ENCODE measurements at places on chromosomes 4 and X. TPM values are rescaled to one million over a fixed set of nuclear protein-coding genes. Genes with fewer than 3 reads are reported as not detected.

NWD2 gene
- total RNA-seq, result not detected

GRCh38 chr4:5711479-5712184 lies 631 bp downstream of the EVC start:
- peaks cover 16% of the 10 kb centered on the region for H3K36me3 ChIP-seq
- peak; percentile 33 for DNase-seq
- no peak overlapping the region for H3K27ac ChIP-seq

- no peak overlapping the region for H3K27ac ChIP-seq
- no peak for DNase-seq
- H3K4me3 ChIP-seq, result no peak overlapping the region
- peaks cover 2% of the 10 kb centered on the region for H3K27me3 ChIP-seq
- H3K4me1 ChIP-seq, result no peaks in the 10 kb centered on the region
Observed at GRCh38 chr4:5524446-5525299, 183.7 kb downstream of the EVC2 start.

GRCh38 chrX:22760513-22761057 lies 239.2 kb upstream of the DDX53 start:
- H3K4me3 ChIP-seq, result no peak overlapping the region
- no peaks in the 10 kb centered on the region for H3K4me1 ChIP-seq
- H3K27me3 ChIP-seq, result no peaks in the 10 kb centered on the region
- H3K36me3 ChIP-seq, result no peaks in the 10 kb centered on the region

DNA sequence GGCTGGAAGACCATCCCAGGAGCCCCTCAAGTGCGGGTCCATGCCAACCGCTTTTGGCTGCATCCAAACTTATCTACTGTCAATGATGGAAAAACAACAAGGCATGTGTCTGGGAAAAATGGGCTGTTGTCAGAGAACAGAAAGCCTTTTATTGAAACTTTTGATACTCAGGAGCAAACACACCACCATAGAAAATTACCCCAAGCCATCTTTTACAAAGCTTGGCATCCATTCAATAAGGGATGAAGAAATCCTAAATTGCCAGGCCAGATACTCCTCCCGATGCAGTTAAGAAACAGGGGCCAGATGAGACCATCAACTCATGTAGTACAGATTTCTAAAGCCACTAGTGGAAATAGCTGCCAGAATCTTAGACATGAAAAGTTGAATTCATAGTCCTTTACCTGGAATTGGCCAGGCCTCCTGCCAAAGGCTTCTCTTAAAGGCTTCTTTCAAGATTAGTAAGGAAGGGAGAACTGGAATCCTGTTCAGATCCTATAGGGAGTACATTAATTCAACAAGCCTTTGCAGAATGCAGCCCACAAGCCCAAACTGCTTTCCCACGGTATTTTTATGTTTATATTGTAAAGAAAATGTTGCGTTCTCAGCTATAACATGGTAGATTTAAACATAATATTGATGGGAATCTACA lies 145.4 kb upstream of the MAP3K15 start:
- no peaks in the 10 kb centered on the region for H3K4me1 ChIP-seq
- H3K27ac ChIP-seq, result no peak overlapping the region
- no peak for DNase-seq
- H3K27me3 ChIP-seq, result peaks cover 4% of the 10 kb centered on the region

- no peaks in the 10 kb centered on the region for H3K4me1 ChIP-seq
- H3K27ac ChIP-seq, result no peak overlapping the region
- DNase-seq, result no peak
- no peak overlapping the region for H3K4me3 ChIP-seq
- H3K36me3 ChIP-seq, result no peaks in the 10 kb centered on the region
- H3K27me3 ChIP-seq, result no peaks in the 10 kb centered on the region
Observed at GRCh38 chr4:107017443-107018343, 18.4 kb downstream of the DKK2 start.

- peaks cover 6% of the 10 kb centered on the region for H3K4me1 ChIP-seq
- H3K27ac ChIP-seq, result no peak overlapping the region
- H3K36me3 ChIP-seq, result peaks cover 12% of the 10 kb centered on the region
- no peaks in the 10 kb centered on the region for H3K27me3 ChIP-seq
Observed at GRCh38 chrX:84441143-84441542, 61.1 kb downstream of the HDX start.

C4orf46 gene
- 7.0 TPM for total RNA-seq

- H3K36me3 ChIP-seq, result peaks cover under 1% of the 10 kb centered on the region
- H3K4me3 ChIP-seq, result no peak overlapping the region
- H3K27me3 ChIP-seq, result no peaks in the 10 kb centered on the region
- H3K4me1 ChIP-seq, result no peaks in the 10 kb centered on the region
Observed at GRCh38 chrX:136021903-136022302, 36.7 kb downstream of the SLC9A6 start.

- peaks cover 11% of the 10 kb centered on the region for H3K36me3 ChIP-seq
- H3K27ac ChIP-seq, result no peak overlapping the region
- H3K27me3 ChIP-seq, result peaks cover 2% of the 10 kb centered on the region
- H3K4me3 ChIP-seq, result no peak overlapping the region
Observed at GRCh38 chr4:145161549-145161948, 18.8 kb downstream of the OTUD4 start.

GRCh38 chr4:27873596-27873995 lies 1013.0 kb downstream of the STIM2 start:
- no peak overlapping the region for H3K27ac ChIP-seq
- no peaks in the 10 kb centered on the region for H3K27me3 ChIP-seq
- no peaks in the 10 kb centered on the region for H3K4me1 ChIP-seq
- no peak for DNase-seq
- no peak overlapping the region for H3K4me3 ChIP-seq

- peaks cover 4% of the 10 kb centered on the region for H3K4me1 ChIP-seq
- H3K4me3 ChIP-seq, result no peak overlapping the region
- H3K27ac ChIP-seq, result no peak overlapping the region
- no peaks in the 10 kb centered on the region for H3K36me3 ChIP-seq
Observed at GRCh38 chrX:106891762-106892460, 11.2 kb downstream of the RIPPLY1 start.

- H3K4me3 ChIP-seq, result no peak overlapping the region
- H3K27me3 ChIP-seq, result no peaks in the 10 kb centered on the region
- H3K36me3 ChIP-seq, result no peaks in the 10 kb centered on the region
- DNase-seq, result no peak
Observed at GRCh38 chr4:154836030-154836429, 55.0 kb downstream of the RBM46 start.

GRCh38 chrX:77694491-77694890 lies 91.5 kb downstream of the ATRX start:
- no peaks in the 10 kb centered on the region for H3K4me1 ChIP-seq
- H3K36me3 ChIP-seq, result no peaks in the 10 kb centered on the region
- no peak for DNase-seq
- no peak overlapping the region for H3K4me3 ChIP-seq
- H3K27ac ChIP-seq, result no peak overlapping the region
- no peaks in the 10 kb centered on the region for H3K27me3 ChIP-seq

SPIN4 gene
- total RNA-seq, result 135 TPM

DNA sequence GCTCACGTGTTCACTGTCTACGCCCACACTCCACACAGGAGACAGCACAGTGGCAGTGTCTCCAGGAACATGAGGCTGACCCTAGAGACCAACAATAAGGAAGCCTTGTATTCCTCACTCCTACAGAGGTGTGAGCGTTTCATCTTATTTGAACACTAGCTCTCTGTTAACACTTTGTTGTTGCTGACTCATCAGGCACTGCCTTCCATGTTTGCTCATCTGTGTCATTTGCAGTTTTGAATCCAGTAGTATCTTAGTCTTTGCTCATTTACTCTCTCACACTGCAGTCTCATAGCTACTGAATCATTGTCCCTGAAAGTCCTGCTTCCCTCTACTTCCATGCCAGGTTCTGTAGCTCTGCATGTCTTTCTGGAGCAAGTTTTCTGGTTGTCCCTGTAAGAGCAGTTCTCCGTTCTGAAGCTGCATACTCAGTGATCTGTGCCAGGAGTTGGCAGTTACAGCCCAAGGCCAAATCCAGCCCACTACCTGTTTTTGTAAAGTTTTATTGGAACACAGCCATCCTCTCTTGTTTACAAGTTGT lies 80.3 kb upstream of the DCLK2 start:
- H3K36me3 ChIP-seq, result no peaks in the 10 kb centered on the region
- no peak overlapping the region for H3K27ac ChIP-seq
- no peaks in the 10 kb centered on the region for H3K4me1 ChIP-seq
- no peak for DNase-seq
- no peak overlapping the region for H3K4me3 ChIP-seq

DNA sequence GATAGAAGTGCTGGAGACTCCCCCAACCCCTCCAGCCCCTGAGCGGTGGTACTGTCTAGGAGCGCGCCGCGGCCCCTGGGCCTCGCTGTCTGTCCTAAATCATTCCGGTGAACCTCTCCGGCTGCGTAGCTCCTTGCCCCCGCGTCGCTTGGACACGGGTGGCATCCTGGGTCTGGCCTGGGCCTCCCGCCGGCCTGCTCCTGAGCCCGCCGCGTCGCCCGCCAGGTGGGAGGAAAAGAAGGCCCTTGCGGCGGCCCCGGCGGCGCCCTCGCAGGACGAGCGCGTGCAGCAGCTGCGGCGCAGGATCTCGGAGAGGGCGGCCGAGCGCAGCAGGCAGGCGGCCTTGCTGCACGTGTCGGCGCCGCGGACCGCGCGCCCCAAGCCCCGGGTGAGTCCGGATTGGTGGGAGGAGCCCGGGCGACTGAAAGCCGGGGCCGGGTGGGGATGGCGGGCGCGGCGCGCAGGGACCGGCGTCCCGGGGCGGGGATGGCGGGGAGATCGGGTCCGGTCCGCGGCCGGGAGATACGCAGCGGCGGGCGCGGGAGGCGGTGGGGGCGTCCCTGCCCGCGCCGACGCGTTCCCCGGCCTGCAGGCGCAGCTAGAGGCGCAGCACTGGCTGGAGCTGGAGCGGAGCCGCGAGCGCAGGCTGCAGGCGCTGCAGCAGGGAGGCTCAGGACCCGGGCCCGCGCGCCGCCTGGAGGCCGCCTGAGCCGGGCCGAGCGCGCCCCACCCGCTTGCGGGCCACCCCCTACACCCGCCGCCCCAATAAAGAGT lies 6.5 kb upstream of the RNF4 start:
- no peaks in the 10 kb centered on the region for H3K36me3 ChIP-seq
- H3K4me1 ChIP-seq, result no peaks in the 10 kb centered on the region
- DNase-seq, result peak; percentile 68
- H3K4me3 ChIP-seq, result peak overlapping the region; percentile 86
- H3K27me3 ChIP-seq, result peaks cover 23% of the 10 kb centered on the region
- H3K27ac ChIP-seq, result no peak overlapping the region

NEUROG2 gene
- not detected for total RNA-seq

ITIH6 gene
- 0.13 TPM for total RNA-seq

DNA sequence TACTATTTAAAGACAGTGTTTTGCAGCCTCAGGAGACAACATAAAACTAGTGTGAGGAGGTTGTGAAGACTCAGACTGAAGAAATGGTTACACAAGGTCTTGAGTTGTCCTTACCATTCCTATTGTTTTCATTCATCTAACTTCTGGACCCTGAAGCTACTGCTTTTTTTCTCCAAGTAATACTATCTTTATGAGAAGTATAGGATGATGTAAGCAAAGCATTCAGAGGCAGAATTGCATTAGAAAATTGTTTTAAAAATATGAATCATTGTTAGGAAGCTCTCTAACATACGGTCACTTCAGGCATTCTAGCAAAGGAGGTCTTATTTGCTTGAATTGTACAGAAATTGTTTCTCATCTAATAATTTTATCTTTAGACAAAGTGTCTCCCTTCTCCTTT lies 357.8 kb downstream of the TLL1 start:
- no peak overlapping the region for H3K27ac ChIP-seq
- H3K4me1 ChIP-seq, result no peaks in the 10 kb centered on the region
- no peaks in the 10 kb centered on the region for H3K36me3 ChIP-seq
- no peak overlapping the region for H3K4me3 ChIP-seq
- no peaks in the 10 kb centered on the region for H3K27me3 ChIP-seq

- peak; percentile 41 for DNase-seq
- H3K4me1 ChIP-seq, result peaks cover 36% of the 10 kb centered on the region
- peaks cover 3% of the 10 kb centered on the region for H3K36me3 ChIP-seq
- H3K27ac ChIP-seq, result no peak within 1 kb of the TSS
- H3K4me3 ChIP-seq, result peak within 1 kb of the TSS; percentile 90
Observed at GRCh38 chr4:80266253-80266901, at the start of gene FGF5. Gene FGF5, plus strand, starts transcription at chr4:80266664. Its CDS starts 161 bp downstream, at chr4:80266825.

- H3K36me3 ChIP-seq, result peaks cover 17% of the 10 kb centered on the region
- no peak for DNase-seq
- H3K27ac ChIP-seq, result no peak overlapping the region
- H3K27me3 ChIP-seq, result no peaks in the 10 kb centered on the region
- no peaks in the 10 kb centered on the region for H3K4me1 ChIP-seq
- no peak overlapping the region for H3K4me3 ChIP-seq
Observed at GRCh38 chrX:71453056-71453455, 79.8 kb upstream of the OGT start.

GRCh38 chr4:47061435-47061834 lies 30.1 kb downstream of the GABRB1 start:
- no peaks in the 10 kb centered on the region for H3K36me3 ChIP-seq
- H3K4me3 ChIP-seq, result no peak overlapping the region
- no peaks in the 10 kb centered on the region for H3K27me3 ChIP-seq
- no peak overlapping the region for H3K27ac ChIP-seq

GRCh38 chrX:106954041-106954440 lies 33.8 kb downstream of the CLDN2 start:
- no peaks in the 10 kb centered on the region for H3K36me3 ChIP-seq
- no peaks in the 10 kb centered on the region for H3K27me3 ChIP-seq
- no peaks in the 10 kb centered on the region for H3K4me1 ChIP-seq
- H3K27ac ChIP-seq, result no peak overlapping the region
- DNase-seq, result no peak

- no peaks in the 10 kb centered on the region for H3K27me3 ChIP-seq
- DNase-seq, result no peak
- H3K4me1 ChIP-seq, result no peaks in the 10 kb centered on the region
- H3K27ac ChIP-seq, result no peak overlapping the region
- no peak overlapping the region for H3K4me3 ChIP-seq
Observed at GRCh38 chr4:168524897-168525296, 28.0 kb downstream of the PALLD start.

DNA sequence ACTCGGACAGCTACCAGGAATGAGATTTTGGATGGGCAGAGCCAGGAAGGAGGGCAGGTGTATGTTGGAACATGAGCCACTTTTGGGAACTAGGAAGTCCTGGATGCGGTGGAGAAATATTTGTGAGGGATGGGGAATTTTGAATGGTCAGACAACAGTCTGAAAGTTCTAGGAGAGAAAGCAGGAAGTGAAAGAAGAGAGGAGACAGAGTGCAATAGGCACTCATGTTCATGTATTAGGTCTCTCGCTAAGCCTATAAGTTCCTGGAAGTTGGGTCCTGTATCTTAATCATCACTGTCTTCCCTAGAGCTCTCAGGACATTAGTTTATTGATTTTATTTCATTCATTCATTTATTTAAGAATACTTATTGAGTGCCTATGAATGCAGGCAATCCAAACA lies 65.7 kb upstream of the CITED1 start:
- peaks cover 2% of the 10 kb centered on the region for H3K27me3 ChIP-seq
- H3K27ac ChIP-seq, result no peak overlapping the region
- peaks cover 3% of the 10 kb centered on the region for H3K36me3 ChIP-seq
- no peak overlapping the region for H3K4me3 ChIP-seq
- DNase-seq, result no peak
